Progenitor cell of endocrine pancreas (in vitro differentiated cells): ENCODE measurements at places on chromosomes 7 and 10.

- DNase-seq: no peak
These were observed 4.1 kb upstream of the SYPL1 start for GRCh38 chr7:106116161-106116704.

GRCh38 chr7:29434380-29434768 lies 129.3 kb upstream of the PRR15 start:
- DNase-seq: no peak

- no peak for DNase-seq
These were observed 23.6 kb downstream of the GIMAP7 start for GRCh38 chr7:150538259-150538658.

- no peak for DNase-seq
These were observed 4.3 kb downstream of the PFKP start for GRCh38 chr10:3071405-3072198.

- no peak for DNase-seq
These were observed 12.6 kb downstream of the CASP7 start for GRCh38 chr10:113692271-113692670.

- no peak for DNase-seq
These were observed 49.5 kb upstream of the PITRM1 start for GRCh38 chr10:3222068-3222467.

DNA sequence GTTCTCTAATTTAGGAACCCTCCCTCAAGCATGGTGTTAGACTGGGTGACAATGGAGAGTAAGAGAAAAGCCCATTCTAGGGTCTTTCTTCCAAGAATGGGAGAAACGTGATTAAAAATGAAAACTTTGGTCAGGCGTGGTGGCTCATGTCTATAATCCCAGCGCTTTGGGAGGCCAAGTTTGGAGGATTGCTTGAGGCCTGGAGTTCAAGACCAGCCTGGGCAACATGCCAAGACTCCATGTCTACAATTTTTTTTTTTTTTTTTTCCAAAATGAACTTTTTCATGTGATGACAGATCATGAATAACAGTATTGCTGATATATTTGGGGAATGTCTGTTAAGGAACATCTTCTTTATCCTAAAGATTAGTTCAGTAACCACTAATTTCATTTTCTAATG lies 194.6 kb downstream of the MLLT10 start:
- DNase-seq: no peak

DNA sequence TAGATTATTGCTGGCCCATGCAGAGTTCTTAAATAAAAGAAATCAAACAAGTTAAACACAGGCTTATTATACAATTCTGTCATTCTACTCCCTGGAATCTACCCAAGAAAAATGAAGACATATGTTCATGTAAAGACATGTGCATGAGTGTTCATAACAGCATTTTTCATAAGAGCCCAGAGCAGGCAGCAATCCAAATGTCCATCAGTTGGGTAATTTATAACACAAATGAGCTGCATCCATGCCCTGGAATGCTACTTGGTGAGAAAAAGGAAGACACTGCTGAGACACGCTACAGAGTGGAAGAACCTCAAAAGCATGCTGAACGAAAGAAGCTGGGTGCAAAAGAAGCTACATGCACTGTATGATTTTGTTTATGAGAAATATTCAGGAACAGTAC lies 342.6 kb downstream of the TCERG1L start:
- DNase-seq: no peak

DNA sequence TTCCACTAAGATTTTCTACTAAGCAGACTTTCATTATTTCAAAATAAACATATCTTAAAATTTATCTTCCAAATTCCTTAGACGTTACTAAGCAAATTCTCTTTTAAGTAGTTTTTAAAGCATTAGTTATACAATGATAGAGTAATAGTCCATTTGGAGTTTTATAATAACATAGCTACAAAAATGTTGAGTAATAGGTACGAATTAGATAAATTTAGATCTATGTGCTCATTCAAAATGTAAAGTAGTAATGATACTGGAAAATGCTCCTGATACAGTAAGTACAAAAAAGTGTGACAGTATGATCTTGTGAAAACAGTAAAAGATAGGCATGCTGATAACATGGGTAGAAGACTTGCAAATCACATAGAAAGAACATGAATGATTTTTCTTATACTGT lies 4.5 kb downstream of the DMTF1 start:
- no peak for DNase-seq

DNA sequence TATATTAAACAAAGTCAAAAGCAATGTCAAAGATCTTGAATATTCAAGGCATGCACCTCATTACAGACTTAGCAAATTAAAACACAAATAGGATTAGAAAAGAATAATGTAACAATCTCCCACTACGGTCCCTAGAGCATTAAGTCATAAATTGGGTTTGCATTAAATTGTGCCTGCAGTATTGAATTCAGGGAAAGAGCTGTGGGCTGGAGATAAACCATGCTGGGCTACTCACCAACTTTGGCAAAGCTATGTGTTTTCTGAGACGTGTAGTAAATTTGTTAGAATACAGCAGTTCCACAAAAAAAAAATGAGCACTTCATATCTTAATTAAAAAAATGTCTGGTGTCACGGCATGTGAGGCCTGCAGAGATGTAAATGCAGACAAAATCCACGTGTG lies 241.6 kb downstream of the SNX10 start:
- DNase-seq: no peak

DNA sequence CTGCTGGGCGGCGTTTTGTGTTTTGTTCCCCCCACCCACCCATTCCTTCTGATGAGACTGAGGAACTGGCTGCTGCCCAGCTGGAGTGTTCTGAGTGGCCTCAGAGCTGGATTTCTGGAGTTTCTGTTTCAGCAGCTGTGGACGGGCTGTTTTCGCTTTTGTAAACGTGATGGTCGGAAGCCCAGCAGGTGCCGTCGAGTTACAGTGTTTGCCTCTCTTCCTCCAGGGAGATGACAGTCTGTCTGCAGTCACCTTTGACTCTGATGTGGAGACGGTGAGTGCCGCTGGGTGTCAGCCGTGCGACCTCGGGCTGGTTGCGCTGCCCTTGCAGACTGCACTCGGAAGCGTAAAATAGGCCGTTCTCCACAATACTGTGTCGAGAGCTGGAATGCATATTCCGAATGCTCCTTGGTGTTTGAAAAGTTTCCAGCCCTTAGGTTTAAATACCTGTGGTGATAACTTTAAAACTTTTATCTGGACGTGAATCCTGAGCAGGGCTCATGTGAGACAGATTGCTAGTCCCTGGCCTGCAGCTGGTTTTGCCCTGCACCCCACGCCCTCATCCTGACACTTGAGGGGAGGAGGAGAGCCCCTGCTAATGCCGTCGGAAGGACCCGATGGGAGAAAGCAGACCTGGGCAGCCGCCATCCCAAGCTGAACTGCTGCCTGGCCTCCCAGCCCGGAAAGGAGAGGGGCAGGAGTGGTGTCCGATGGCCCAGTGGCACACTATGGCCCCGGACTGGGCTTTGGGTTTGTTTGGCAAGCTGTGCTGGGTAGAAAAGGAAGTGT lies 8.3 kb downstream of the IQCE start:
- DNase-seq: no peak

- no peak for DNase-seq
These were observed 66.9 kb downstream of the SLC29A4 start for GRCh38 chr7:5349437-5350173.

GRCh38 chr7:2182461-2182860 lies 50.3 kb downstream of the MAD1L1 start:
- no peak for DNase-seq

DNA sequence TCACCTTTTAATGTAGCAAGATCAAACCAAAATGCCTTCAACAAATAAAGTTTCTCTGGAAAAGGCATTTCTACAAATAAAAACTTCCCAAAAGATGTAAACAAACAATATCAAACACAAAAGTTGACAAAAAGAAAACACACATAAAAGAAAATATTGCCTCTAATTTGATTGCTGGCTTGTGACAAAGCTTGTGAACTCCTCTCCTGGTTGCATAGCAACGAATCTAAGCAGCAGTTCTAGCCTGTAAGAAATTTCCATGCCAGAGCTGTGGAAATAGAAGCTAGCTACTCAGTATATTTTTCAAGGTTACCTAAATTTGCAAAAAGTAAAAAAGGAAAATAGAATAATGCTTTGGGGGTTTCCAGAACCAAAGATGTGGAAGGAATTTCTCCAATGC lies 173.9 kb upstream of the CDK1 start:
- DNase-seq: no peak

DNA sequence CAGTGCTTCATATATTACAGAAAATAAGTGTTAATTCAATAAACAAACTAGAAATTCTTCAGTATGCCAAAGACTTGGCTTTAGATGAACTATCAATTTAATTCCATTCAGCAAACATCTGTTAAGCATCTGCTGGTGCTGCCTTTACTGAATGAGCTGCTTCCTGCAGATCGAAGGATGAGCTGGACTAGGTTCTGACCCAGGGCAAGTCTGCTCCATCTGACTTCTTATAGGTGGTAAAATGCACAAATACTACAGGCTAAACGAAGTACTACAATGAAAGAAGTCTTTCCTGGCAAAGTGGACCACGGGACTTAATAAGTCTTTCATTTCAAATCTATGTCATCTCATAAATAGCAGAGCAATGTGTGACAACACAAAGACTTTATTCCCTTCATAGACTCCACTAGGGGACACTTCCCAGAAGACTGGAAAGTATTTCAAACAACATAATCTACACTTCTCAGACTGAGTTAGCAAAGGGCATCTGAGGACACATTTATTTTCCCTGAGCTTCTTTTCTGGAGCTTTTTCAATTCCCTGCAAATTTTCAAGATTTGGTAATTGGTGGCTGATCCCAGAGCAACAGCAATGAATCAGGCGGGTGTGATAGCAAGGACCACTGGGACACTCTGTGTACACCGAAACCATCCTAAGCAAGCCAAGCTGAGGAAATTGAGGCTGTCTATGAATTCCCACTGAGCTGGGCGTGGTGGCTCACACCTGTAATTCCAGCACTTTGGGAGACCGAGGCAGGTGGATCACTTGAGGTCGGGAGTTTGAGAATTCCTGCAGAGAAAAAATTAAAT lies 108.9 kb upstream of the FRMD4A start:
- DNase-seq: no peak

GRCh38 chr10:125231813-125232475 lies 71.6 kb upstream of the CTBP2 start:
- DNase-seq: no peak

DNA sequence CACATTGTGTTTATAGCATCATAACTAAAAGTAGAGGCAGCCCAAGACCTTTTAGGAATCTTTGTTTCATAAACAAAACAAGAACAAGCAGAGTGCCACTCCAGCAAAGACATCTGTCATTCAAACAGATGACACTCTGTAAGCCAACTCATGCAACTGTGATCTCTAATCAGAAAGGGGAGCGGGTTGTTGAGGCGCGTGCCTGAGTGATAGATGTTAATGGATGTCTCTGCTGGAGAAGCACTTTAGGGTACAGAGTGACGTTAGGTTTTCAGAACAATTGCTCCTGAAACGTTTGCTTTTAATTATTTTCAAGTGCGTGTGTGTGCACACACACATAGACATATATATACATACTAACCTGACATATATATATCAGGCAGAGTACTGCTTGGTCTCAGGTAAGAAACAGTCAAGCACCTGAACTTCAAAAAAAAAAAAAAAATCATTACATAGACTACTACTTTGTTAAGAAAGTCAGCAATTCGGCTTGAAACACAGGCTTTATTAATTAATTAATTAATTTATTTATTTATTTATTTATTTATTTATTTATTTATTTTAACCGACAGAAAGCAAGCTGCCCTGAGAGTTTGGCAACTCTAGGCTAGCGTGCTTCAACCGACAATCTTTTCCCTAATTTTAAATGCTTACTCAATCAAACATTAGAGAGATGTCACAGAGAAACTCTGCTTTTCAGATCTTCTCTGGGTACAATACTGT lies 109.1 kb downstream of the POU6F2 start:
- no peak for DNase-seq

GRCh38 chr7:121428855-121429489 lies 32.9 kb upstream of the FAM3C start:
- DNase-seq: no peak

- no peak for DNase-seq
These were observed 18.9 kb upstream of the ZNF138 start for GRCh38 chr7:64775289-64775688.
